ENCODE measurements at places on chromosomes 7 and 10.

- H3K27me3 ChIP-seq = no peaks in the 10 kb centered on the region
- no peak overlapping the region for H3K4me3 ChIP-seq
- H3K27ac ChIP-seq = no peak overlapping the region
- no peaks in the 10 kb centered on the region for H3K36me3 ChIP-seq
- H3K4me1 ChIP-seq = peaks cover 6% of the 10 kb centered on the region
Observed at GRCh38 chr10:122497241-122497640, 35.9 kb downstream of the HTRA1 start.

GRCh38 chr7:78769481-78770101, 683.9 kb downstream of the MAGI2 start:
- no peaks in the 10 kb centered on the region for H3K4me1 ChIP-seq
- DNase-seq = no peak
- peaks cover 27% of the 10 kb centered on the region for H3K27me3 ChIP-seq
- H3K27ac ChIP-seq = no peak overlapping the region
- no peaks in the 10 kb centered on the region for H3K36me3 ChIP-seq

DNA sequence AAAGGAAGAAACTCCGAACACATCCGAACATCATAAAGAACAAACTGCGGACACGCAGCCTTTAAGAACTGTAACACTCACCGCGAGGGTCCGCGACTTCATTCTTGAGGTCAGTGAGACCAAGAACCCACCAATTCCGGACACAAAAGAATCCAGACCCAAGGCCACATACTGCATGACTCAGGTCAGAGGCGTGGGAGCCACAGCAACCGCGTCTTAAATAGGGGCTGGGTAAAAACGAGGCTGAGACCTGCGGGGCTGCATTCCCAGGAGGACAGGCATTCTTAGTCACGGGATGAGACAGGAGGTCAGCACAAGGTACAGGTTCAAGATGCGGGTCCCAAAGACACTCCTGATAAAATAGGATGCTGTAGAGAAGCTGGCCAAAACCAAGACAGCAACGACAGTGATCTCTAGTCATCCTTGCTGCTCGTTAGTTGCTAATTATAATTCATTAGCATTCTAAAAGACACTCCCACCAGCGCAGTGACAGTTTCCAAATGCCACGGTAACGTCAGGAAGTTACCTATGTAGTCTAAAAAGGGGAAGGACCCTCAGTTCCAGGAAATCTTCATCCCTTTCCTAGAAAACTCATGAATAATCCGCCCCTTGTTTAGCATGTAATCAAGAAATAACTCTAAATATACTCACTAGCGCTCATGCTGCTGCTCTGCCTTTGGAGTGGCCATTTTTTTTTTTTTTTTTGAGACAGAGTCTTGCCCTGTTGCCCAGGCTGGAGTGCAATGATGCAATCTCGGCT, 19.3 kb downstream of the AP5Z1 start:
- no peaks in the 10 kb centered on the region for H3K27me3 ChIP-seq
- peaks cover 19% of the 10 kb centered on the region for H3K36me3 ChIP-seq
- H3K27ac ChIP-seq = no peak overlapping the region
- no peak overlapping the region for H3K4me3 ChIP-seq
- no peak for DNase-seq
- peaks cover 7% of the 10 kb centered on the region for H3K4me1 ChIP-seq

DNA sequence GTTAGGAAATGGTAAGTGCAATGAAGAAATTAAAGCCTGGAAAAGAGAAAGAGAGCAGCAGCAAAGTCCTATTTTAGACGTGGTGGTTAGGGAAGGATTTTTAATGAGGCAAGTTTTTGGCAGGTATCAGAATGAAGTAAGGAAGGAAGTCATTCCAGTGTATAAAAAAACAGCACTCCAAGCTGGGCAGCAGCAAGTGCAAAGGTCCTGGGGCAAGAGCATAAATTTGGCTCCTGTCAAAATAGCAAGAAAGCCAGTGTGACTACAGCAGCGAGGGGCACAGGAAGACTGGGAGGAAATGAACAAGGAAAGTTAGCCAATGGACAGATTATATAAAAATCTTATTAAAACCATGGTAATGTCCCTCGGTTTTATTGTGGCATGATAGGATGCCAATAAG, 90.2 kb downstream of the PPP1R3A start:
- DNase-seq = no peak
- H3K4me3 ChIP-seq = no peak overlapping the region
- no peaks in the 10 kb centered on the region for H3K27me3 ChIP-seq

- H3K27ac ChIP-seq = no peak overlapping the region
- no peak overlapping the region for H3K4me3 ChIP-seq
- H3K4me1 ChIP-seq = no peaks in the 10 kb centered on the region
- DNase-seq = no peak
Observed at GRCh38 chr7:85125651-85126131, 61.2 kb downstream of the SEMA3D start.

DNA sequence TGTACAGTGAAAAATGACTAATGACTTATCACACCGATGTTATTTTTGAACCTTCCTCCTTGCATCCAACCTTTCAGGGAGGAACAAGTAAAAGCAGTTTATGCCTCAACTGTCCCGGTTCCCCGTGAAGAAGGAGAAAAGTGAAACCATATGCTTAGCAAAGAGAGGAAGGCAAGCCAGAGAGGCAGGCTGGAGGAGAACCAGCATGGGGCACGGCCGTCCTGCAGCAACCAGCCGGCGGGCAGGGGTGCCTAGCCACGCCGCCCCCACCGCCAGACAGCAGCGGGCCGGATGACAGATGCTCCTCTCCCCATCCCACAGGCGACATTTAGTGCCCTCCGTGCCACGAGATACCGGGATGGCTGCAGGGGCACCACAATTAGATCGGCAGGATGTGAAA, 421.4 kb upstream of the MGMT start:
- H3K4me1 ChIP-seq = no peaks in the 10 kb centered on the region
- no peak overlapping the region for H3K27ac ChIP-seq

DNA sequence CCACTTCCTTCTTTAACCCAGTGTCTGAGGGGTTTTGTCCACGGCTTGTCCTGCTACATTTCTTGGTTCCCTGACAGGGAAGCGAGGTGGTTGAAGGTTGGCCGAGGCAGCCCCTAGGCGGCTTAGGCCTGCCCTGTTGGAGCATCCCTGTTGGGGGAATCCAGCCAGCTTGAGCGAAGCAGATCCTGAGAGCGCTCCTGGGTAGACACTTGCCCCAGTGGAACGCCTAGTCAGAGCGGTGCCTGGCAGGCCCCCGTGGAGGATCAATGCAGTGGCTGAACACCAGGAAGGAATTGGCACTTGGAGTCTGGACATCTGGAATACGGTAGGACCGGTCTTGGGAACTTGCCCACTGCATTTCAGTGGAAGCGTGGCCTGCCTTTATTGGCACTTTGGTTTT, 32.7 kb upstream of the NRF1 start:
- DNase-seq = no peak
- no peaks in the 10 kb centered on the region for H3K27me3 ChIP-seq
- H3K36me3 ChIP-seq = no peaks in the 10 kb centered on the region
- H3K27ac ChIP-seq = no peak overlapping the region
- H3K4me3 ChIP-seq = no peak overlapping the region

GRCh38 chr7:2158331-2159175, 74.2 kb downstream of the MAD1L1 start:
- peaks cover 15% of the 10 kb centered on the region for H3K4me1 ChIP-seq
- H3K27me3 ChIP-seq = no peaks in the 10 kb centered on the region
- no peak overlapping the region for H3K4me3 ChIP-seq
- no peak for DNase-seq

DNA sequence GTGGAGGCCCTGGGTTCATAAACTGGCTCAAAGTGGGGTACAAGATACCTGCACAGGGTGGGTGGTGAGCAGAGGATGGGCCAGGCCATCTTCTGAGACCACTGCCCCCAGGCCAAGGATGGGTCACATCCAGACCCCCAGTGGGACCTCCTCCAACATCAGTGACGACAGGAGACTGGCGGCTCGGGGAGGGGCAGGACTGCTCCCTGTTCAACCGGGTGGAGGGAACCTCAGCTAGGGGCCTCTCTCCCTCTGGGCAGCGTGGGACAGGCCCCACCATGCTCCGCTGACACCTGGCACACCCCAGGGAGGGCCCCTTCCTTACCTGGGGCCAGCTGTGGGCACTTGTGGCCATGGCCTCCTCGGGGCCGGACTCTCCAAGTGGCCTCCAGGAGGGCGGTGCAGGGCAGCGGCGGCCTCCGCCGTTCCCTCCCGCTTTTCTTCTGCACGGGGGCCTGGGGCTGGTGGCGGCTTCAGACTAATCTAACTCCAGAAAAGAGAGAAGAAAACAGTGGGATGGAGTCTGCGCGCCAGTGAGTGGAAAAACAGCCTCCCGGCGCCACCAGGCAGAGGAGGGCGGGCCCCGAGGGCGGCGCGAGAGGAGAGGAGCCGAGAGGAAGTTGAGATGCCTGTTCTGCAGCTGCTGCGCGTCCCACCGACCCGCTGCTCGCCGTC, at the start of gene CALHM2:
TSS of gene CALHM2 (minus strand) at position 540 of the 675 bp plus-strand sequence. CDS start 2,429 bp downstream, outside the sequence.
- H3K4me3 ChIP-seq = peak within 1 kb of the TSS; percentile 62
- DNase-seq = no peak
- peaks cover 7% of the 10 kb centered on the region for H3K4me1 ChIP-seq
- peak within 1 kb of the TSS; percentile 32 for H3K27ac ChIP-seq
- H3K36me3 ChIP-seq = peaks cover 18% of the 10 kb centered on the region
- peaks cover 2% of the 10 kb centered on the region for H3K27me3 ChIP-seq

- H3K27me3 ChIP-seq = no peaks in the 10 kb centered on the region
- no peak overlapping the region for H3K27ac ChIP-seq
- H3K4me3 ChIP-seq = peak overlapping the region; percentile 85
- DNase-seq = no peak
Observed at GRCh38 chr7:69599286-69599954, 1.1 kb downstream of the AUTS2 start.

DNA sequence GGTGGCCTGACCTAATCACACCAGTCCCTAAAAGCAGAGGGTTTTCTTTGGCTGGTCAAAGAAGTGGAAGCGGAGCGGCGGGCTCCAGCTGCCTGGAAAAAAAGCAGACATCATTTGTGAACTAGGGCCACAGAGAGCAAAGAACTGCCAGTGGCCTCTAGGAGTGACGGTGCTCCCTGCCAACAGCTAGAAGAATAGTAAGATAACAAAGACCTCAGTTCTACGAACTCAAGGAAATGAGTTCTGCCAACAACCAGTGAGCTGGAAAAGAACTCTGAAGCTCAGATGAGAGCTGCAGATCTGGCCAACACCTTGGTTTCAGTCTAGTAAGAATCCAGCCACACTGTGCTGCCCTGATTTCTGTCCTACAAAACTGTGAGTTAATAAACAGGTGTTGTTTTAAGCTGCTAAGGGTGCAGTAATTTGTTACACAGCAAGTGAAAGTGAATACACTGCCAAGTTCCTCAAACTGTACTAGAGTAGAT, 178.0 kb downstream of the SRPK2 start:
- H3K27ac ChIP-seq = no peak overlapping the region
- DNase-seq = no peak
- H3K4me1 ChIP-seq = no peaks in the 10 kb centered on the region
- H3K27me3 ChIP-seq = no peaks in the 10 kb centered on the region

DNA sequence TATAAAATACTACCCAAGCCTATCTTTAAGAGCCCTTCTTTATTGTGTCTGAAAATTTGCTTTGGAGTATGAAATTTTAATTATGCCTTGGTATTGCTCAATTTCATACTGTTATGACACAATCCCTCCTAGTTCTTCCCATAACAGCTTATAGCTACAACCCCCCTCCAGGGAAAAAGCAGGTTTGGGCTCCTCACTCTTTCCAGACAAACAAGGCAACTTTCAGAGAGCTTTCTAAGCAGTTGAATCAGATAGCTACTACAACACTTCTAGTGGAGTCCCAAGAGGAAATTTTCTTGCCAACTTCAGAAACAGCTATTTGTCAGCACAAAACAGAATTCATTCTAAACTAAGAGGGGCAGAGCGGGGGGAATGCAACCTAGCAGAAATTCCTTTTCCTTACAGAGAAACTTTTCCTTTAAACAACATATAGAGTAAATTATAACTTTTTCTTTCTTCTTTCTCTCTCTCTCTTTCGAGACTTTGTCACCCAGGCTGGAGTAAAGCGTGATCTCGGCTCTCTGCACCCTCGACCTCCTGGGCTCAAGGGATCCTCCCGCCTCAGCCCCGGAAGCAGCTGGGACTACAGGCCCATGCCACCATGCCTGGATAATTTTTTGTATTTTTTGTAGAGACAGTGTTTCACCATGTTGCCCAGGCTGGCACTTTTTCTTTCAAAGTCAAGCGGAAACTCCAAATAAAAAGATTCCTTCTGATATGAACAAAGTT, 26.0 kb upstream of the JMJD1C start:
- no peak overlapping the region for H3K4me3 ChIP-seq
- no peak overlapping the region for H3K27ac ChIP-seq
- peaks cover 6% of the 10 kb centered on the region for H3K4me1 ChIP-seq
- H3K27me3 ChIP-seq = no peaks in the 10 kb centered on the region

- H3K4me1 ChIP-seq = peaks cover 4% of the 10 kb centered on the region
- H3K27me3 ChIP-seq = no peaks in the 10 kb centered on the region
- peaks cover 69% of the 10 kb centered on the region for H3K36me3 ChIP-seq
Observed at GRCh38 chr10:79282388-79282787, 64.9 kb upstream of the PPIF start.

GRCh38 chr10:72567889-72568640, 57.8 kb downstream of the MICU1 start:
- no peak overlapping the region for H3K27ac ChIP-seq
- H3K4me1 ChIP-seq = no peaks in the 10 kb centered on the region
- H3K27me3 ChIP-seq = no peaks in the 10 kb centered on the region
- H3K36me3 ChIP-seq = peaks cover 4% of the 10 kb centered on the region

DNA sequence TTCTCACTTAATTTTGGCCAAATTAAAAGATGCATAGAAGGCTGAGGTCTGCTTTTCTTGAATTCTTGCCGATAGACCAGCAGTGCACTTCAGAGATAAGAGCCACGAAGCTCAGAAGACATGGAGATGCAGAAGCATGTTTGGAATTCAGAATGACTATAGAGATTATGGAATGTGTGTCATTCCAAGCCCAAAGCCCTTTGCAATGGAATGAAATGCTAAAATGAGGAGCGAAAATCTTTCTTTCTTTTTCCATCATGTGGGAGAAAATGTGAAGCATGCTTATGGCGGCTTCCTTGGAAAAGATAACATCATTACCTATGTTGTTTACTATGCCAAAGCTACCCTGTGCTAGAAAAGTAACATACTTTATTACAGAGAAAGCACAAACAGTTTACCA, 257.0 kb upstream of the RNF32 start:
- H3K4me3 ChIP-seq = no peak overlapping the region
- H3K27ac ChIP-seq = no peak overlapping the region
- H3K36me3 ChIP-seq = no peaks in the 10 kb centered on the region
- DNase-seq = no peak
- H3K4me1 ChIP-seq = peaks cover 10% of the 10 kb centered on the region
- no peaks in the 10 kb centered on the region for H3K27me3 ChIP-seq

- no peaks in the 10 kb centered on the region for H3K4me1 ChIP-seq
- no peaks in the 10 kb centered on the region for H3K27me3 ChIP-seq
Observed at GRCh38 chr10:48906841-48907240, 32.8 kb downstream of the LRRC18 start.

GRCh38 chr10:31635009-31635408, 293.6 kb downstream of the ARHGAP12 start:
- no peaks in the 10 kb centered on the region for H3K36me3 ChIP-seq
- no peaks in the 10 kb centered on the region for H3K27me3 ChIP-seq
- H3K27ac ChIP-seq = no peak overlapping the region

All from large intestine (tissue), 12 donors.